ENCODE measurements at places on chromosomes 4 and X.
A peak's percentile ranks its signal among the peaks of the same experiment; 100 is the strongest.

GRCh38 chr4:169054879-169055278 lies 44.8 kb upstream of the CBR4 start:
- DNase-seq: no peak

GRCh38 chr4:6909113-6909969 lies at the start of gene TBC1D14:
Gene TBC1D14, plus strand, starts transcription at chr4:6909826. Its CDS starts 13,564 bp downstream, at chr4:6923390.
- peak; percentile 65 for DNase-seq

DNA sequence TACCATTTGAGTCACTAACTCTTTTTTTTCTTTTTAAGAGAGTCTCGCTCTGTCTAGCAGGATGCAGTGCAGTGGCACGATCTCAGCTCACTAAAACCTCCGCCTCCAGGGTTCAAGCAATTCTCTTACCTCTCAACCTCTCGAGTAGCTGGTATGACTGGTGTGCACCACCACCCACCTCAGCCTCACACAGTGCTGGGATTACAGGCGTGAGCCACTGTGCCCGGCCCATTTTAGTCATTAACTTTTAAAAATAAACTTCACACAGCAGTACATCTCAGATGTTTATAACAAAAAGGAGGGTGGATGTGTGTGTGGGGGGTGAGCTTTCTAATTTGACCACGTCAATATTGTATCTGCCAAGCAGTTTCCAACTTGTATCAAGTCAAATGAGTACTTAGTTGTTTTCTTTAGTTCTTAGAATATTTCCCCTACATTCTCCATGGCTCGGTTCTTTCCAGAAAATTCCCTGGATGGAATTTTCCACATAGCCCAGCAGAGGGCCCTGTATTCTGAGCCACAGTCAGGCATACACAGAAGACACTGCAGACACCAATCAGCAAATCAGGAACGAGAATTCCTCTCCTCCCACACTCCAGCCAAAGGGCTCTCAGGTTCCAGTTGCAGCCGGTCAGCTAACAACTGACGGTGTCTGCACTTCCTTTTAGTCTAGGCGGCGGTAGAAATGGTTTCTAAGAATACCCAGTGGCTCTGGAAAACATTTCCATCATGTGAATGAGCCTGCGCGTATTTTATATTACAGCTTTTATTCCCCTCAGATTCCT lies 20.1 kb upstream of the ARAF start:
- peak; percentile 73 for DNase-seq

GRCh38 chrX:71056867-71057266 lies 11.3 kb downstream of the SNX12 start:
- peak; percentile 29 for DNase-seq

DNA sequence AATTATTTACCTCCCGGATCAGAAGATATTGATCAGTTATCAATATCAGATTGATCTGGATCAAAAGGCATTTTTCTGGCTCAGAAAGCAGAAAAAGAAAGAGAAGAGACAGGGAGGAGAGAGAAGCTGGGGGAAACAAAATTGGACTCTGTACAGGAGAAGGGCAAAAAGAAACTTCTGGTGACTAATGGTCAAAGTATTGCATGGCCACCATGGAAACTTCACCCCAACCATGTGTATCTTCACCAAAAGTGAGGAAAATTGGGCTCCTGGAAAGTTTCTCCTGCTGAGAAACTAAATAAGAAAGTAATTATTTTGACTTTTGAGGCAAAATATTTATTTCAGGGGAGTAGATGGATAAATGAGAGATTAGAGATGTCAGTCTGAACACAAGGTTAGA lies 33.9 kb downstream of the RNF150 start:
- DNase-seq: no peak

GRCh38 chr4:126727461-126727860 lies 905.3 kb upstream of the INTU start:
- no peak for DNase-seq

DNA sequence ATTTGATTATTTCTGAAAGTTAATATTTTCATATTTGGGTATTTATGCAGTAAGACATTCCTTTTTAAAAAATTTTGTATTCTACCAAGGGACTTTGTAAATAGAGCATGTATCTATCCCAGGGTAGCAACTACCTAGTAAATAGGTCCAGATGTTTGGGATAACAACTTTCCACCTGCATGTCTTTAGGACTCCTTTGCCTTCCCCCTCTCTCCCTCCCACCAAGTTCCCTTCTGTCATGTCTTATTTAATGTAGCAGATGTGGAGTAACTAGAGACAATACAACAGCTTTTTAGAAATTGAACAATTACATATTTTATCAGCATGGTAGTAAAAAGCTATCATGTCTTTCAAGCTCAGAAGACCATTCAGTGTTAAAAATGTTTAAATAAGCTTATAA lies 821.0 kb downstream of the C4orf33 start:
- DNase-seq: no peak

DNA sequence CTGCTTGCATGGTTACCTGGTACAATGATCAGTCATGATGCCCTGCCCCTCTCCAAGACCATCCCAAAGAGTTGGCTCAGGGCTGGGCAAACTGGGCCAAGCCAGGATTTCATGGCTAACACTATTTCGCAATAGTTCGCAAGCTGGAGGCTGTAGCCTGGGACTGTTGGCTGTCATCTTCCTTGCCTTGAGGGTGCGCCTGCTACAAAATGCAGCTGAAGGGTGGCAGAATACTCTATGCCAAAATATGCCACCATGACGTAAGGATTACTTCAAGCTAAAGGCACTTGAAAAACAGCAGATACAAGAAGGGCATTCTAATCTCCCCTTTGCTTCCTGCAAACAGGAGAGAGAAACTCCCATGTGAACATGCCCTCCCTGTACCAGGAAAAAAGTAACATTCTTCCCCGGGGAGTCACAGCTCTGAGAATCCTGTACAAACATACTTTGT lies 21.0 kb downstream of the SAT1 start:
- no peak for DNase-seq

- DNase-seq: no peak
Measured at GRCh38 chr4:165393051-165393450, 14.2 kb downstream of the CPE start.

DNA sequence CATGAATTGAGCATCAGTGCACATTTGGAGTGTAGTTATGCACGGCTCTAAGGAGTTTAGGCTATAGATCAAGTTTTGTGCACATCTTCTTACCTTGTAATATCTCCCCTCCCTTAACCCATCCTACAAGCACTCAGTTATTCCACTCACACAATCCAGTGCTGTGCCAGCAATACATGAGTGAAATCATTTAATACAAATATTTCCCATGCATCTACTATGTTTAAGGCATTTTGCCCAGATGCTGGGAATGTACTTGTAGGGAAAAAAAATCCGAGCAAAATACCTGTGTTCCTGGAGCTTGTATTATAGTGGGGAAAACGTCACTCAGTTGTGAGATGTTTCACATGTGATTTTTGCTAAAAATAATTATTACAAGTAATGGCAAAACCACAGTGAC lies 191.6 kb upstream of the LDB2 start:
- no peak for DNase-seq

DNA sequence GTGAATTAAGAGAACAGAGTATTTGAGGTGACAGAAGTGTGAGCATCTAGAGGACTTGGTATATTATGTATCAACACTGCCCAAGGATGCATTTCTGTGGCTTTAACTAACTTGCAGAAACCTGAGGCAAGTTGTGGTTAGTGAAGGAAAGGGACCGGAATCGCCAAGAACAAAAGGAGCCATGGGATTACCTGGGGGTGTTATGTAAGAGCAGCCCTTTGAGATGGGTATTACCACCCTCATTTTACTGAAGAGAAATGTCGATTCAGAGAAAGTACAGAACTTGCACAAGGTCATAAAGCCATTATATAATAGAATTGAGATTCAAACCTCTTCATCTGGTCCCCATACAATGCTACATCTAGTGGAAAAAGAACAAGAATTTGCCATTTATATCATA lies 14.3 kb downstream of the TENM3 start:
- DNase-seq: no peak

- peak; percentile 27 for DNase-seq
Measured at GRCh38 chr4:74632634-74633033, 161.7 kb downstream of the BTC start.

- no peak for DNase-seq
Measured at GRCh38 chr4:24559889-24560288, 24.5 kb downstream of the DHX15 start.

- DNase-seq: no peak
Measured at GRCh38 chr4:1421657-1422056, 15.4 kb upstream of the NKX1-1 start.

DNA sequence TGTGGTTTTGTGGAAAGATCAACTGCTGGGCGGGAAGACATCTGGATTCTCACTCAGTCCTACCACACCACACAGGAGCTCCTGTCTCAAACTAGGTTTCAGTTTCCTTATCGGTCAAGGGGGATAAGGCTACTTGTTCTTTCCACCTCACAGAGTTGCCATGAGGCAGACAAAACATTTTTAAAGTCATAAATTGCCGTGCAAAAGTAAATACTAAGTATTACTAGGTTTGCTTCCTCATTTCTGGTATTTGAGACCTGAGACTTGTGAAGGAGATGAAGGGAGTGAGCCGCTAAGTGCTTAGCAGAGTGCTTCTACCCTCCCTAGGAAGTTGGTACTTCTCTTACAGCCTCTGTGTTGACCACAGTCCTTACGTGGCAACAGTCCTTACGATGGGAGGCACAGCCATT lies 1.5 kb downstream of the LAP3 start:
- DNase-seq: no peak

DNA sequence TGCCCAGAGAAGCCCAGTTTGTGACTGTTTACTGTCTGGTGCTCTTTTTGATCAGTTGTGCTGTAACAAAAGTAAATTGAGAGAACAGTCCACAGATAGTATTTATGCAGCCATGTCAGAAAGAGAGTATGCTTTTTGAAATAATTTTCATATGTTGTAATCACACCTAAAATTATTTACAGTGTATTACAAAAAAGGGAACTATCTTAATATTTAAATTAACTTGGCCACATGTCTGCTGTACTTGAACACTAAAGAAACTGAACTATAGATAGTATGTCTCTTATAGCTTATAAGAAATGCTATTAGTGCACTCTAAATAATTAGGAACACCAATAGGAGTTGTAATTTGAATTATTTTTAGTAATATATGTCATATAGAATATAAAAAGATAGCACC lies 30.2 kb downstream of the KIAA0232 start:
- no peak for DNase-seq

DNA sequence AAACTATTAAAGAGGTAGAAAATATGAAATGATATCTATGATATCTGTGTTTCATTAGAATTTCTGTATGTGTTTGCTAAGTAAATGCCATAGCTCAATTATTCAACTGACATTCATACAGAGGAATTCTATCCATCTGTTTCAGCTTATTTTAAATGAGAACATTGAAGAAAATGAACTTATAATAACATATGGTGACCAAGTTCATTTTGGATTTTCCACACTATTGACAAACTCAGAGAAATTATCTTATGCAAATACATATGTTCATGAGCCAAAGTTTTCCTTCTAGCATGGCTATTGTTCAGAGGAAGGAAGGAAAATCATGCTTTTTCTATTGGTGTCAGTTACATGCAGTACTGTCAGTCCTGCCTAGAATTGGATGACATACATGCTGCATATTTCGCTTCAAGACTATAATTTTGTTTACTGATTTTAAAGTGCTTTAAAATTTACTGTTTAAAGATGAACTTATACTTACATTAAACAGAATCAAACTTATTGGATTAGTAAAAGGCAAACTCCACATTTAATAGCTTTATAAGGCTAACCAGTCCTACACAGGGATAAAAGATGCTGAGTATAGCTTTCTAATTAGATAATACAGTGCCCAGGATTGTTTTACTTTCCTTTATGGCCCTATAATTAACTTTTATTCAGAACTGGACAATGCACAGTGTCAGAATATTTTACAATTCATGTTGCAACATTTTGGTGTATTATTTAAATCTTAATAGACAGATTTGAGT lies 646.2 kb downstream of the TRAM1L1 start:
- DNase-seq: no peak

GRCh38 chrX:148416931-148417330 lies 83.5 kb upstream of the AFF2 start:
- no peak for DNase-seq

DNA sequence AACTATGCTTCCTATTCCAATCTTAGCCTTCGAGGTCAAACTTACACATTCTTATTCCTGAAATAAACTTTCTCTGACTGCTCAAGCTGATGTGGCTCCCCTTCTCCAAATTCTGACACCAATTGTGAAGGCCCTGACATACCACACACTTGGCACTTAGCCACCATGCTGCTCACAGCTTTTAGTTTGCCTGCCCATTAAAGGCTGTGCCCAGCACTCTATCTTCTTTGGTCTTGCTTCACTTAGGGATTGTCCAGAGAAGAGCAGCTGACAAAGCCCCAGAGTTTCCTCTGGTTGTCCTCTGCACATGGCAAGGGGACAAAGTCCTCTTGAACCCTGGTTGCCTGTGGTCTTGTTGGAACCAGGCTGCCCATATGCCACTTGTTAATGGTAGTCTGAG lies 126.1 kb downstream of the ARHGEF9 start:
- no peak for DNase-seq

GRCh38 chr4:145446184-145446583 lies 35.5 kb upstream of the SMAD1 start:
- no peak for DNase-seq

- DNase-seq: no peak
Measured at GRCh38 chrX:71974916-71975315, 64.3 kb downstream of the NHSL2 start.

DNA sequence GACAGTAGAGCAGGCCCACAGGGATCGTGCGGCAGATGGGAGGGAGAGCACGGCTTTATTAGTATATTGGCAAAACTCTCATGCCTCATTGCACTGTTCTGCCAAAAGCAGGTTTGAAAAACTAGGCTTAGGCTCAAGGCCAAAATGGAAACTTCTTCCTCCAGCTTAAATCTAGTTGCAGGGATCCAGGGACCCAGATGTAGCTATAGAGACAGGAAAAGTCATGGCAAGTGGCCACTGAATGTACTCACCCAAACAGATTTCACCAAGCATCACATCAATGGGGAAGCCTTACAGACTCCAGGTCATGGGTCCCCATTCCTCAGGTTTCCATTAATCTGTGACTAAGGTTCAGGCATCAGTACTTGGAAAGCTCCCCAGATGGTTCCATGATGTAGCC lies 149.2 kb downstream of the STK32B start:
- DNase-seq: no peak

- DNase-seq: no peak
Measured at GRCh38 chr4:122775987-122776836, 43.7 kb downstream of the BBS12 start.

- no peak for DNase-seq
Measured at GRCh38 chr4:102780476-102781144, 19.8 kb upstream of the MANBA start.

GRCh38 chr4:153074486-153074885 lies 129.8 kb upstream of the TRIM2 start:
- DNase-seq: no peak

DNA sequence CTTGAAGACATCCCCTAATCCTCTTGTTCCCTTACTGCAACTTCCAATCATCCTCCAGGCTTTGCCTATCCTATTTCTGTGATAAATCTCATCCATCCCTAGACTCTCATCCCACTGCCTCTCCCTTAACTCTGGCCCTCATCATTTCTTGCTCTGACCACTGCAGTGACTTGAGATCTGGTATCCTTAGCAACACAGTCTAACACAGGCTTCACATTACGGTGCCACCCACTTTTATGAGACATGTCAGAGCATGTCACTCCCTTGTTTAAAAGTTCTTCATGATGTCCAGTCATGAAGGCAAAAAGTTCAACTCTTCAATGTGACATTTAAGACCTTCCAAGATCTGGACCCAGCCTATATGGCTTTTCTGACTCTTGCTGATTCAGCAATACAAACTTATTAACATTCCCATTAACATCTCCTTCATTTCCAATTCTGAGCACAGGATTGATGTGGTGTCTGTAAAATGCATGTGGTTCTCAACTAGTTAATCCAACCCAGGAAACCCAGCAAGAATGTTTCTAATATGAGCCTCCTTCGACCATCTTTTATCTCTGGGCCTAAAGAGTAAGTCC lies 64.0 kb downstream of the OR13H1 start:
- DNase-seq: no peak
